NCI-H2081 treated with DMSO at 0.1 percent for 48 hours (cell line): ENCODE measurements at places on chromosomes 12 and 14.

GRCh38 chr12:131723532-131723931 is 12.6 kb downstream of the SFSWAP start:
- no peak for DNase-seq

DNA sequence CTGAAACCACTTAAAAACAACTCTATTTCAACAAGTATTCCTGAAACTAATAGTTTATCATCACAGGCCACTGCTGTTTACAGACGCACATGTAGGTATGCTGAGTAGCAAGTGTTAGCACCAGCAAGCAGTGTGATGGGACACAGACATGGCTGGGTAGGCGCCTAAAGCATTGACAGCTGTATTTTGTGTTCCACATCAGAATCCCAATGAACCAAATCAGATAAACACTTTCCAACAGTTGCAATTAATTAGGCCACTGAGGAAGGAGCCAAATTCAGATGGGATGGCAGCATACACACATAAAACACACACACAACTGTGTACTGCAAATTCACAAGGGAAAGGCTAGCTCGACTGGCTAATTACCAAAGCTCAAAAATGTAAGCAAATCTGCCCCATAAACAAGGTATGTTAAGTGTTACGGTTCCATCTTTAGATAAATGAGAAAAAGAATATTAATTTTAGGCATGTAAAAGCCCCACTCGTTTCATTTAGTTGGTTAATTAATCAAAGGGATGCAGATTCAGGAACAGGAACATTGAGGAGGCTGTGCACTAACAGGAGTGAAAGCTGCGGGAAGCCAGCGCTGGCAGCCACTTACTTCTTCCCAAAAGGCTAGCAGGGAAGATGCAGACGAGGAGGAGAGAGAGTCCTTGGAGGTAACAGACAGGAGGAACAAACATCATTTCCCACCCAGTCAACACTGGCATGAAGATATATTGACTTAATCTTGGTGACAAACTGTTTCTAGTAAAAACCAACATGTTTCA is 33.4 kb downstream of the AMN start:
- DNase-seq, result no peak

- DNase-seq, result no peak
Observed at GRCh38 chr14:73719791-73720190, 5.6 kb upstream of the PNMA1 start.

DNA sequence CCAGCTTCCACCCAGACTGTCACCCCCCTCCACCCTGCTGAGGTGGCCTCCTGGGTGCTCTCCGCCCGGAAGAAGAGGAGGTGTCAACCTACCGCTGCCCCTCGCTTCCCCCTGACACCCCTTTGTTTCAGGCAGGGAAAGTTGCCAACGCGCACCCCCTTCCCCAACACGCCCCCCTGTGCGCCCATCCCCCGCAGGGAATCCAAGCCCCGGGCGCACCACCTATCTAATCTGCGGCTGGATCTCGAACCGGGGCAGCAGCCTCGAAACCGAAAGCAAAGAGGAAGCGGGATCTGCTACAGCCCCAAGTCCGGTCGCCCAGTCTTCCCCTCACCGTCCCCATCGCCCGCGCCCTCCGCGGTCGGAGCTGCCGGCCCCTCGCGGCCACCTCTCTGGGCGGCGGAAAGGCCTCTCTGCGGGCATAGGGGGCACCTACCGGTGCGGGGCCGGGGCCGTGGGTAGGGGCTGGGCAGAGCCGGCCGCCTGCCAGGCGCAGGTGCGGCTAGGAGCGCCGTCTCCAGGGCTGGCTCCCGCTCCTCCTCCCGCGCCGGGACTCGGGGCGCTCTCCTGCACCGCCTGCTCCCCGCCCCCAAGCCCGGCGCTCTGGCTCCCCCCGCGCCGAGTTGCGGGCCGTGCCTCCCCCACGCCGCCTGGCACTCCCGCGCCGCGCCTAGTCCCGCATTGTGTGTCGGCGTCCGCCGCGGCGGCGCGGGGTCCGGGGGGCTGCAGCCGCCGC is 18.3 kb upstream of the PLEKHH1 start:
- no peak for DNase-seq

- no peak for DNase-seq
Observed at GRCh38 chr12:108666401-108666881, 32.7 kb upstream of the SELPLG start.

- peak; percentile 84 for DNase-seq
Observed at GRCh38 chr14:30034152-30034551, 106.5 kb upstream of the PRKD1 start.

DNA sequence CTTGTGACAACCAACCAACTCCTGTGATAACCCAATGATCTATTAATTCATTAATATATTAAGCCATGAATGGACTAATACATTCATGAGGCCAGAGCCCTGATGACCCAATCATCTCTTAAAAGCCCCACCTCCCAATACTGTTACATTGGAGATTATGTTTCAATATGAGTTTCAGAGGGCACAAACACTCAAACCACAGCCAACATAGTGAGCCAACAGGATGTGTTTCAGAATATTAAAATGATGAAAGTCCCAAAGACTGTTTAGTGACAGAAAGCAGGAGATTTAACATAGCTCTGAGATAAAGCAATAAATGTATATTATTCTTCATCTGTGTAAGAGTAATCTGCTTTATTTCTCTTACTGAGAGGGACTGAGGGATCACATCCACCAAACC is 71.7 kb downstream of the PTPRO start:
- no peak for DNase-seq

DNA sequence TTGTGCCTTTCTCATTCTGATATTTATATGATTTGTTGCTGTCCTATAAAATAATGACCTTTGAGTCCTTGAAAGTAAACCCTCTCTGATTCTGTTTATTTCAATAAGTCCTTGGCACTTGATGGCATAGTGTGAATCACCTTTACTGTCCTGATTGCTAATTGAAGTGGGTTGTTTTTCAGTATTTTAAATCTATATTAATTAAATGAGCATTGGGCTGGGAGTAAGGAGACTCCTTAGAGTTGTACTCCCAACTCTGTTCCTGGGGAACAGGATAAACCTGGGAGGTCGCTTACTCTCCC is 235.7 kb downstream of the EGLN3 start:
- no peak for DNase-seq

- no peak for DNase-seq
Observed at GRCh38 chr12:62533087-62533754, 66.6 kb downstream of the MON2 start.

- DNase-seq, result no peak
Observed at GRCh38 chr14:84234281-84234680, 1295.7 kb upstream of the FLRT2 start.

DNA sequence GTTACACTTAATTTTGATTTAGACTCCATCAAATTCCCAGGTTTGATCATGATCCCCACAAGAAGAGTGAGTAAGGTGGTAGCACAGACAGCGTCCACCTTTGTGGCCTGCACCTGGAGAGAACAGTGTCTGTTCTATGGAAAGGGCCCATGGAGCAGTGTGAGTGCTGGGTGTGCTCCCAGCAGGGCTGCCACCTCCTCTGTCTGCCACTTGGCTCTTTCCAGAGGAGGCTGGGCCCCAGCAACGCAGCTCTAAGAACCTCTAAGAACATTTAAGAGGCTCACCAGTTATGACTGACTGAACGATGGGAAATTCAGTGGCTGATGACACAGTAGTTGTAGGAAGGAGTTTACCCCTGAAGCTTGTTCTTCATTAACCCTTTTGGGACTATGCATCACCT is 17.3 kb downstream of the VDR start:
- DNase-seq, result no peak

- no peak for DNase-seq
Observed at GRCh38 chr12:92136965-92137721, 8.5 kb downstream of the BTG1 start.

DNA sequence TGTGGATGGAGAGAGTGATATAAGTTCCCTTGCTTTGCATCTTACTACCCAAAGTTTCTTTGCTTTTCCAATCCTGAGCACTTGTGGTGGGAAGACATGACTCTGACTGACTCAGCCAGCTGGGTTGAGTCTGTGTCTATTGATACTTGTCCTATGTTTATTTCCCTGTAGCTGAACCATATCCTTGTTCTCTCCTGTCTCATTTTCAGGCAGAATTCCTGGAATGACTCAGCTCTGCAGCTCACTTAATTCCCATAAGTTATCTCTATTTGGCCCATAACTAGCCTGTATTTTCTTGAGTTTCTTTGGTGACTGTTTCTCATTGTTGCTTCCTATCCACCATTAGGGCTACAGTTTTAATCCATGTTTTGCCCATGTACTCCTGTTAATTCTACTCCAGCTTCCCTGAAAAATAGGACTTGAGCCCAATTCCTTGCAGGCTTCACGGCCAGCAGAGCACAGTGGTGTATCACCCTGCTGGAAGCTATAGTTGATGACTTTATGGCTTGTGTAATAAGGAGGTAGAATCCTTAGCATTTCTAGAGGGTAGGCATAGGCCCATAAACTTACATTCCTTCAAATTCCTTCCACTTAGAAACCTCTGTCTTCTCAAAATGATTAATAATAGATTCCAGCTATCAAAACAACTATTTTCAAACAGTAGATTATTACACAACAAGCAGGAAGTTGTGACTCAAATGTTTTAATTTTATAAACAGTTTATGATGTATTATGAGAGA is 183.1 kb downstream of the TMTC3 start:
- no peak for DNase-seq

DNA sequence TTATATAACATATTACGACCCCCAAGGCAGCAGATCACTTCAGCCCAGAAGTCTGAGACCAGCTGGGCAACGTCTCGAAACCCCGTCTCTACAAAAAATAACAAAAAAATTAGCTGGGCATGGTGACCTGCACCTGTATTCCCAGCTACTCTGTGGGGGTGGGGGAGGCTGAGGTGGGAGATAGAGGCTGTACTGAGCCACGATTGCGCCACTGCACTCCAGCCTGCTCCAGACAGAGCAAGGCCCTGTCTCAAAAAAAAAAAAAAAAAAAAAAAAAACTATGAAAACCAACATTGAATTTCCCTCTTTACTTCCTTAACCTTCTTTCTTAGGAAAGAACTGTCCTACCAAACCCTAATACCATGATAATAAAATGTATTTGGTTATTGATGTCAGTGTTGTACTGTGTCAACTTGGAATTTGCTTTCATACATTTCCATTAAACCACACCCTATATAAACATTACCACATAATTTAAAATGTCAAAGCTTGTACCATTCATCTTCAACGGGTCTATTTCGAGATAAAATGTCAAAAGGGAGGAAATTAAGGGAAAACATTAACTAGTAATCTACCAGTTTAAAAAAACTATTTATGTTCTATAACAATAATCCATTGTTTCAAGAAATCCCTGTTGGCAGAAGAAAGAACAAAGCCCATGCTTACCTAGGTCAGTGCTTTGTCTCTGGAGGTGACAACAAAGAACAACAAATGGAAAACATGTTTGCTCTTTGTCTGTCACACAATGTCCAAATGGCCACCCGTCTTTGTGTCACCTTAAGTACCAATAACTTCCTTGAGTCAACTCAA is 17.4 kb downstream of the GALNT4 start:
- no peak for DNase-seq

GRCh38 chr14:89589400-89590118 is 172.5 kb upstream of the FOXN3 start:
- no peak for DNase-seq

DNA sequence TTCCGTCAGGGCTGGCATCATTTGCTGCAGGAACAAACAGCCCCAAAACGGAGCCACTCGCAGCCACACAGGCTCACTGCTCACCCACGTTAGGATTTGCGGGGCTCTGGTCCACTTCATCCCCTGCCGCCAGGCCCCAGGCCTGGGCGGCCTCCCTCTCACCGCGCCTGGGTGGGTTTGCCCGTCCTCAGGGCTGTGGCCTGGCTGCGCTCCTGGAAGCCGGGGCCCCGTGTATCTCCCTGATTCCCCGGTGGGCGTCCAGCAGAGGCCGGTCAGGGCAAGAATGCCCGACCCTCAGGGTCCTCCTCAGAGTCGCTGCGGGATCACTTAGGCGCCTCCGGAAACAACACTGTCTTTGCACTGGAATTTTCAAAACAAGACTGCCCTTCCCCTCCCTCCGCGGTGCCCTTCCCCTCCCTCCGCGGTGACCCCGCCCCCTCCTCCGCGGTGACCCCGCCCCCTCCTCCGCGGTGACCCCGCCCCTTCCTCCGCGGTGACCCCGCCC is 15.7 kb upstream of the FBRSL1 start:
- no peak for DNase-seq

- no peak for DNase-seq
Observed at GRCh38 chr14:80901260-80901659, 40.3 kb downstream of the CEP128 start.

GRCh38 chr12:107133462-107133861 is 40.1 kb upstream of the CRY1 start:
- DNase-seq, result no peak

DNA sequence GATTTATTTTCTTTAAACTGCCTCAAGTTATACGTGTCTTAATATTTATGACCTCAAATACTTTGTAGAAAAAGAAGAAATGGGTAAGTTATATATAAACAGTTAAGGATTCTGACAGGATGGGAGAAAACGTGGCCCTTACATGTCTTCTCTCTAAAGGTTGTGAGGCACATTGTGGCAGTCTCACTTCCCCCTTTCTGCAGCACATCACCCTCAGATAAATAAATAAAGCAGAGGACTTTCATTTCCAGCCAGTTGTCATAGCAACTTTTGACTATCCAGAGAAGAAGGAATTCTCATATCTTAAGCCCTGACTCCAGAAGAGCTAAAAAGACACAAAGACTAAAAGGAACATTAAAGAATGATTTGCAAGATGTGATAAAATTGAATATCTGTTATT is 28.8 kb upstream of the CEP83 start:
- no peak for DNase-seq

- DNase-seq, result peak; percentile 2
Observed at GRCh38 chr12:75658901-75659823, 147.8 kb upstream of the KRR1 start.

DNA sequence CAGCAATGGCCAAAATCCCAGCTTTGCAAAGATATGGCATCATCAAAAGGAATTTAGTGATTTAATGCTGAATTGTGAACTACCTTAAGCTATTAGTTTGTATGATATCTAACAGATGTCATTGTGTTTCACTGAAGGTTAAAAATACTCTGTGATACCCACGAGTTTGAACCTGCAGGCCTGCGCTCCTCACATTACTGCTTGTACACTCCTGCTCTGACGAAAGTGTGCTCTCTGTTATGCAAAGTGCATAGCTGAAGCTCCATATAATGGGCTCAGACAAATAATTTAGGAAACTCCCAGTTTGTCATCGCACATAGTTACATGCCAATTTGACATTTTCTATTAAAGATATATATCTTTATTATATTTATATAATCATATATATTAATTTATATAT is 52.2 kb downstream of the SPPL3 start:
- DNase-seq, result no peak

- DNase-seq, result no peak
Observed at GRCh38 chr12:91722072-91722471, 423.6 kb downstream of the BTG1 start.

- DNase-seq, result no peak
Observed at GRCh38 chr14:55458800-55459515, 18.5 kb upstream of the TBPL2 start.

DNA sequence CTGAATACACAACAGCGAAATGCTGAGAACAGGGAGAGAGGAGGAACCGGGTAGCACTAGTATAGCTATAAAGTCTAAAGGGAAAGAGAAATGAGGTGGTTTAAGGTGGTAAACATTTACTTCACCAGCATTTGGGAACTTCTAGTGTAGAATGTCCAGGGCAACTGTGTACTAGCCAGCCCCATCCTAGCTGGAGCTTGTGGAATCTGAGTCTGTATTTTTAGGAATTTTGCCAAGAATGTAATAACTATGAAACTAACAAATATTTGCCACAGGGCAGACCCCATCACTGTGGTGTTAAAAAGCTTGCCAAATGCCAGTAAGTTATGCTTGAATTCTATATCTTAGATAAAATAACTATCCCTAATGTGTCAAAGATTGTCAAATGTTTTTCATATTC is 398.9 kb upstream of the MIS18BP1 start:
- no peak for DNase-seq

GRCh38 chr14:75432411-75432810 is 4.6 kb downstream of the JDP2 start:
- DNase-seq, result no peak
